ENCODE measurements at places on chromosomes 12 and 14. TPM values are rescaled to one million over a fixed set of nuclear protein-coding genes. Genes with fewer than 3 reads are reported as not detected.

DNA sequence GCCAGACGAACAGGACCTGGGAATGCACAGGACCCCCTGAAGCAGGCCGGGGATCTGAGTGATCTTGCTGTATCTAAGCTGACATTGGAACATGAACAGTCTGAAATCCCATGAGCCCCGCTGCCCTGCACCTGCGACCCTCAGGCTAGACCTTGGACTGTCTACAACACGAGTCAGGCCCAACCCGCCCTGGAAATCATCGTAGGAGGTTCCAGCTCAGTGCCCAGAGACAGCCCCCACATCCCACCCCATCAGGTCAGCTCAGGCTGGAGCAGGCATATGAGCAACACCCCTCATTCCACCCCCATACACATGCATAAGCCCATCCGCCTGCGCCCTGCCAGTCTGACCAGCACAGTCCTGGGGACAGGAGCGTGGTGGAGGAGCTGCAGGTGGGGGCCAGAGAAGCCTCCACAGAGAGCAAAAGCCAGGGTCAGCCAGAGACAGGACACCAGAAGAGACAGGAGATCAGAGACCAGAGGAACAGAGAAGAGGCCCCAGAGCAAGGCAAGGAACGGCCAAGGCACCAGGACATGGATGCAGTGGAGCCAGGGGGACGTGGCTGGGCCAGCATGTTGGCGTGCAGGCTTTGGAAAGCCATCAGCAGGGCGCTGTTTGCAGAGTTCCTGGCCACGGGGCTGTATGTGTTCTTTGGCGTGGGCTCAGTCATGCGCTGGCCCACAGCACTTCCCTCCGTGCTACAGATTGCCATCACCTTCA, at the start of gene AQP6:
AQP6 (plus strand) TSS at position 307 of the 720 bp plus-strand sequence; CDS start at position 534, 227 bp downstream.
- no peaks in the 10 kb centered on the region for H3K4me1 ChIP-seq
- no peak within 1 kb of the TSS for H3K4me3 ChIP-seq
- H3K27ac ChIP-seq, result no peak within 1 kb of the TSS
- no peak for DNase-seq
- H3K27me3 ChIP-seq, result no peaks in the 10 kb centered on the region
- no peaks in the 10 kb centered on the region for H3K36me3 ChIP-seq

GRCh38 chr14:94695231-94695630, 74.7 kb downstream of the GSC start:
- H3K4me3 ChIP-seq, result no peak overlapping the region
- H3K4me1 ChIP-seq, result no peaks in the 10 kb centered on the region
- no peaks in the 10 kb centered on the region for H3K27me3 ChIP-seq
- H3K27ac ChIP-seq, result no peak overlapping the region
- H3K36me3 ChIP-seq, result no peaks in the 10 kb centered on the region
- DNase-seq, result no peak

Gene MFAP5
- total RNA-seq, result 36.8 TPM

DNA sequence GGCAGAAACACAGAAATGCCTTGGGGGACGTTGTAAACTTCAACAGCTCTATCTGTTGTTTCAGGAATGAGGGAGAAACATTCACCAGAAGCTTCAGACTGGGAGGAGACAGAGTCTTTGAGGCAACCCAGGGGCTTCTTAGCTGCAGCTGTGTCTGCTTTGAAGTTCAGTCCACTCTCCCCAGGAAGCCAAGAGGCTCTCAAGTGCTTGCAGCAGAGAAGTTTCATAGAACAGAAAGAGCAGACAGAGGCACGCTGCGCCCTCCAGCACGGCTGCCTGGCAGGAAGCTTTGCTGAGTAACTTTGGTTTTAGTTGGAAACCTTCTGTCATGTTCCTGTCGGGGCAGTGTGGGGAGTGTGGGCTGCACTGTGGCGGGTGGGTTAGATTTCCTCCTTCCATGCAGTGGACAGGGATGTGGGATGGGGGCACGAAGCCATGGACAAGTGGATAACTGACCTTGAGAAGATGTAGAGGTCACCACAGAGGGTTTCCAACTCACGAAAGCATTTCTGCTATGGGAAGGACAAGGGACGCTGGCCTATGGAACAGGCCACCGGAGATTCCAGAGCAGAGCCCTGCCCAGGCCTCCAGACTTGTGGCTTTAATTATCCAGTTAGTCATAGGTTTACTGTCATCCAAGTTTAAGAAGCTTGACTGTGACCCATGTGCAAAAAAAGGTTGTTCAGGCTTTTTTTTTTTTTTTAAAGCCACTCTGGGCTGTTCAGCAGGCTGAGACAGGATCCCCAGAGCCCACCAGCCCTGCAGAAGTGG, 107.7 kb downstream of the ARF6 start:
- no peak overlapping the region for H3K4me3 ChIP-seq
- peak overlapping the region; percentile 87 for H3K27ac ChIP-seq
- peaks cover 13% of the 10 kb centered on the region for H3K4me1 ChIP-seq
- H3K27me3 ChIP-seq, result no peaks in the 10 kb centered on the region
- no peaks in the 10 kb centered on the region for H3K36me3 ChIP-seq

DNA sequence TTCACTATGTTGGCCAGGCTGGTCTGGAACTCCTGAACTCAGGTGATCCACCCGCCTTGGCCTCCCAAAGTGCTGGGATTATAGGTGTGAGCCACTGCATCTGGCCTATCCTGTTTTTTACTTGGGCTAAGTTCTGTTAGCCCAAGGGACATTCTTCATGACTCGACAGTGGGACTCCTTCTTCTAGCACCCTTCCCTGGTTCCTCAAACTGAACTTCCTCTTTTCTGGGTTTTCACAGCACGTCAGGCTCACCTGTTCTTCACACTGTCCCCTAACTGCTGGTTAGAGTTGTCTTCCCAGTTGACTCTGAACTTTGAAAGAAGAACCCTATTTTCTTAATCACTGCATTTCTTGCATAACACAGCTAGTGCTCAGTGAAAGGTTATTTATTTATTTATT, 22.5 kb downstream of the CABP1 start:
- no peak overlapping the region for H3K27ac ChIP-seq
- no peaks in the 10 kb centered on the region for H3K36me3 ChIP-seq
- no peaks in the 10 kb centered on the region for H3K27me3 ChIP-seq
- DNase-seq, result no peak
- H3K4me3 ChIP-seq, result no peak overlapping the region

- H3K36me3 ChIP-seq, result no peaks in the 10 kb centered on the region
- peak overlapping the region; percentile 69 for H3K4me3 ChIP-seq
- DNase-seq, result no peak
These were observed 1.2 kb downstream of the PPTC7 start for GRCh38 chr12:110581931-110582275.

- H3K4me1 ChIP-seq, result no peaks in the 10 kb centered on the region
- no peak for DNase-seq
- H3K27ac ChIP-seq, result no peak overlapping the region
- no peaks in the 10 kb centered on the region for H3K27me3 ChIP-seq
- H3K36me3 ChIP-seq, result no peaks in the 10 kb centered on the region
These were observed 33.1 kb upstream of the G2E3 start for GRCh38 chr14:30525833-30526232.

Gene NEUROD4
- total RNA-seq, result not detected

- no peak overlapping the region for H3K27ac ChIP-seq
- no peaks in the 10 kb centered on the region for H3K36me3 ChIP-seq
- H3K4me3 ChIP-seq, result no peak overlapping the region
- H3K4me1 ChIP-seq, result no peaks in the 10 kb centered on the region
- no peak for DNase-seq
These were observed 5.8 kb upstream of the NRXN3 start for GRCh38 chr14:78164226-78164853.

Gene PAPLN
- total RNA-seq, result 16.5 TPM

Gene B4GALNT1
- 14.1 TPM for total RNA-seq

- DNase-seq, result no peak
- no peaks in the 10 kb centered on the region for H3K36me3 ChIP-seq
- no peak overlapping the region for H3K4me3 ChIP-seq
- no peaks in the 10 kb centered on the region for H3K27me3 ChIP-seq
- no peak overlapping the region for H3K27ac ChIP-seq
These were observed 372.5 kb upstream of the DDHD1 start for GRCh38 chr14:53525608-53526007.

Gene SERPINA9
- not detected for total RNA-seq

DNA sequence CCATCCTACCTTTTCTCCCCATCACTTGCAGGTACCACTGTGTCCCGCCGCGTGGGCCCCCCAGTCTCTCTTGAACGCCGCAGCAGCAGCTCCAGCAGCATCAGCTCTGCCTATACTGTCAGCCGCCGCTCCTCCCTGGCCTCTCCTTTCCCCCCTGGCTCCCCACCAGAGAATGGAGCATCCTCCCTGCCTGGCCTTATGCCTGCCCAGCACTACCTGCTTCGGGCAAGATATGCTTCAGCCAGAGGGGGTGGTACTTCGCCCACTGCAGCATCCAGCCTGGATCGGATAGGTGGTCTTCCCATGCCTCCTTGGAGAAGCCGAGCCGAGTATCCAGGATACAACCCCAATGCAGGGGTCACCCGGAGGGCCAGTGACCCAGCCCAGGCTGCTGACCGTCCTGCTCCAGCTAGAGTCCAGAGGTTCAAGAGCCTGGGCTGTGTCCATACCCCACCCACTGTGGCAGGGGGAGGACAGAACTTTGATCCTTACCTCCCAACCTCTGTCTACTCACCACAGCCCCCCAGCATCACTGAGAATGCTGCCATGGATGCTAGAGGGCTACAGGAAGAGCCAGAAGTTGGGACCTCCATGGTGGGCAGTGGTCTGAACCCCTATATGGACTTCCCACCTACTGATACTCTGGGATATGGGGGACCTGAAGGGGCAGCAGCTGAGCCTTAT, 9.2 kb downstream of the ARHGAP9 start:
- no peaks in the 10 kb centered on the region for H3K27me3 ChIP-seq
- H3K4me1 ChIP-seq, result no peaks in the 10 kb centered on the region
- no peaks in the 10 kb centered on the region for H3K36me3 ChIP-seq
- no peak overlapping the region for H3K4me3 ChIP-seq
- DNase-seq, result no peak

DNA sequence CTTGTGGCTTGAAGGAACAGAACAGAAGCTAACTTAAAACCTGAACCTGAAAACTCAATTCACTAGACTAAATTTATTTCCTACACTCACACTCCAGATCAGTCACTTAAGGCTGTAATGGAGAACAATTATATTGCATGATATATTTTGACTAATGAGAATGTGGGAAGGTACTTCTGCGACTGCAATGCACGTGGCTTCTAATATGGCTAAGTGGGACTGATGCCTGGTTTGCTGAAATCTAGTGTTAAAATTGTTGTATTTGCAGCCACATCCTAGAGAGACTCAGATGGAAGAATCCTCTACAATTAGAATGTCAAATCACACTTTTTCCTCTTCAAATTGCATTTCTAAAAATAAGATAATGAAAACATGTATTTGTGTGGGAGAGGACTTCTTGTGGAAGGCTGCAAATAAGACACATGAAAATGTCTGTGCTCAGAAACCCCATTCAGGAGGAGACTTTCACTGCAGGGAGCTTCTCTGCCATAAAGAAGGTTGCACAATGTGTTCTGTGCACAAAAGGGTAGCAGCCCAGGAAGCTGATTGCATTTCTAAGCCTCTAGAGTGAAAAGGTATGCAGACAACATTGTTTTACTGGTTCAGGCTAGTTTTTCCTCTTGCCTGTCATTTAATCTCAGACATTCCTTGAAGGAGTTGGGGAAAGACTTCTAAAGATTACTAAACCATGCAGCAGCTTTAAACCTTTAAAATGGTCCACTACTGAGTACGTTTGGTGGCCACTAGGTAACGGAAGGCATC, 224.3 kb downstream of the NEDD1 start:
- no peak overlapping the region for H3K4me3 ChIP-seq
- no peaks in the 10 kb centered on the region for H3K4me1 ChIP-seq
- no peaks in the 10 kb centered on the region for H3K36me3 ChIP-seq
- H3K27me3 ChIP-seq, result no peaks in the 10 kb centered on the region
- no peak for DNase-seq

- no peaks in the 10 kb centered on the region for H3K27me3 ChIP-seq
- no peaks in the 10 kb centered on the region for H3K36me3 ChIP-seq
- H3K4me3 ChIP-seq, result peak within 1 kb of the TSS; percentile 74
- H3K4me1 ChIP-seq, result peaks cover 4% of the 10 kb centered on the region
- DNase-seq, result peak; percentile 79
These were observed at the start of the genes C12orf57 and RNU7-1 for GRCh38 chr12:6943722-6944380. Gene C12orf57, plus strand, starts transcription at chr12:6944022. Its CDS starts 100 bp downstream, at chr12:6944122. Gene RNU7-1, plus strand, starts transcription at chr12:6943816.

- DNase-seq, result no peak
- H3K27ac ChIP-seq, result no peak overlapping the region
- H3K4me1 ChIP-seq, result no peaks in the 10 kb centered on the region
- no peak overlapping the region for H3K4me3 ChIP-seq
These were observed 32.0 kb downstream of the PRKD1 start for GRCh38 chr14:29895591-29896083.

Gene GRIP1
- total RNA-seq, result 19.2 TPM

GRCh38 chr14:46686652-46687051, 35.1 kb upstream of the RPL10L start:
- H3K27ac ChIP-seq, result no peak overlapping the region
- no peaks in the 10 kb centered on the region for H3K27me3 ChIP-seq
- H3K4me3 ChIP-seq, result no peak overlapping the region

GRCh38 chr12:9992296-9992695, 6.6 kb downstream of the CLEC1B start:
- no peaks in the 10 kb centered on the region for H3K27me3 ChIP-seq
- DNase-seq, result no peak
- no peaks in the 10 kb centered on the region for H3K4me1 ChIP-seq
- no peak overlapping the region for H3K27ac ChIP-seq

GRCh38 chr12:120914794-120915193, 10.6 kb upstream of the SPPL3 start:
- no peaks in the 10 kb centered on the region for H3K36me3 ChIP-seq
- no peaks in the 10 kb centered on the region for H3K4me1 ChIP-seq
- H3K4me3 ChIP-seq, result no peak overlapping the region
- no peak overlapping the region for H3K27ac ChIP-seq

Gene TESPA1
- not detected for total RNA-seq

Data from uterus (tissue), 4 donors.